Stimulated activated CD8-positive, alpha-beta memory T cell treated with anti-CD3 and anti-CD28 coated beads, Interleukin-7, amount 100 ng/mL, for 24 hours (primary cell): ENCODE measurements at places on chromosomes 11 and 22.

GRCh38 chr22:35842954-35843353, 125.3 kb downstream of the APOL5 start:
- no peak for DNase-seq

DNA sequence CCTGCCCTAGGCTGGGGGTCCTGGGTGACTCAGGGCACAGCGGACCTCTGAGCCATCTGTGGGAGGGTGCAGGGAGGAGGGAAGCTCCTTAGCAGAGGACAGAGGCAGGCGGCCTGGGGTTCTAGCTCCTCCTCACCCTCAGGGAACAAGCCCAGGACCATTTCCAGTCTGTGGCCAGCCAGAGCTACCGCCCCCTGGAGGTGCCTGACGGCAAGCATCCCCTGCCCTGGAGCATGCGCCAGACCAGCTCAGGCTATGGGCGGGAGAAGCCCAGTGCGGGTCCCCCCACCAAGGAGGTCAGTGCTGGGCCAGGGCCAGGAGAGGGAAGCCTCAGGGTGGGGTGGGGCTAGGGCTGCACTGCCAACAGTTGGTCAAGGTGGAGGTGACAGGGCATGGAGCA, 26.0 kb upstream of the LRRC10B start:
- no peak for DNase-seq

GRCh38 chr11:64056213-64056785, 20.6 kb downstream of the FLRT1 start:
- DNase-seq, result no peak

GRCh38 chr11:75949023-75949672, 134.1 kb downstream of the UVRAG start:
- DNase-seq, result no peak

DNA sequence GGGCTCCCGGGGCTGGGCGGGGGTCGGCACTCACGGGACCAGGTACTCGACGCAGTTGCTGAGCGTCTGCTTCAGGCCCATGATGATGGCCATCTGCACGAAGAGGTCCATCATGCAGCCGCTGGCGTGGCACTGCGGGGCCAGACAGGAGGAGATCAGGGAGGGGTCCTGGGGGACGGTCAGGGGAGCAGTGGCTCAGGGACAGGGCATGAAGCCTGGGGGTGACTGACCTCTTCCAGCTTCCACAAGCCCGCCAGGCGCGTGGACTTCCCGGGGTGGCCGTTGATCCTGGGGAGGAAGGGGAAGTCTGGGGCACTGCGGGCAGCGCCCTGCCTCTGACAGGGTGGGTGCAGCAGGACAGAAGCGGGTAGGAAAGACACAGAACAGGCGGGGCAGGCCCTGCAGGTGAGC, 6.1 kb upstream of the SIGIRR start:
- no peak for DNase-seq
